Activated CD8-positive, alpha-beta memory T cell treated with anti-CD3 and anti-CD28 coated beads for 1 hour (primary cell): ENCODE measurements at places on chromosomes 1 and 21.

- no peak for DNase-seq
Observed at GRCh38 chr1:9628541-9629444, 22.7 kb upstream of the PIK3CD start.

GRCh38 chr1:33178836-33179439, 2.9 kb downstream of the TRIM62 start:
- no peak for DNase-seq

- no peak for DNase-seq
Observed at GRCh38 chr1:87642581-87643221, 314.0 kb downstream of the LMO4 start.

DNA sequence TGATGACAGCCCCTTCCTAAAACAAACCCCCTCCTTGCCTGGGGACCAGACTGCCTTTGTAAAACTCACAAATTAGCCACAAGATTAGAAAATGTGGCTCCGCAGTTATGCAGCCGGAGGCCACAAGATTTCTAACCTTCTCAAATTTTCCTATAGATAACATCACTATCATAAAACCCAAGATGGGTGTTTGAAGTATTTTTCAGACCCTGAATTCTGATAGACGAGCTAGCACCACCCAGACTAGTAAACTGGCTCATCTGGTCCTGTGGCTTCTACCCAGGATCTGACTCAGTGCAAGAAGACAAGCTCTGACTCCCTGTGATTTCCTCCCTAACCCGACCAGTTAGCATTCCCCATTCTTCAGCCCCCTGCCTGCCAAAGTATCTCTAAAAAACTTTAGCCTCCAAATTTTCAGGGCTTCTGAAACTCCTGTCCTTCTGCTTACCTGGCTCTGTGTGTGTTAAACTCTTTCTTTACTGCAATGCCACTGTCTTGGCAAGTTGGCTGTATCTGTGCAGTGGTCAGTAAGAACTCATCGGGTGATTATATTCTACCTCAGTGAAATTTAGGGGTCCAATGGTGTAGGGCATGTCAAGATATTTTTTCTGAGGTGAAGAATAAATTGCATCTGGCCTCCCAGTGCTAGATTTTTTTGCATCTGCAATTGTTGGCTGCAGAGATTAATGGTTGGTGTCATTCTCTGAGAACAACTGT, 102.1 kb downstream of the S1PR1 start:
- DNase-seq: no peak

DNA sequence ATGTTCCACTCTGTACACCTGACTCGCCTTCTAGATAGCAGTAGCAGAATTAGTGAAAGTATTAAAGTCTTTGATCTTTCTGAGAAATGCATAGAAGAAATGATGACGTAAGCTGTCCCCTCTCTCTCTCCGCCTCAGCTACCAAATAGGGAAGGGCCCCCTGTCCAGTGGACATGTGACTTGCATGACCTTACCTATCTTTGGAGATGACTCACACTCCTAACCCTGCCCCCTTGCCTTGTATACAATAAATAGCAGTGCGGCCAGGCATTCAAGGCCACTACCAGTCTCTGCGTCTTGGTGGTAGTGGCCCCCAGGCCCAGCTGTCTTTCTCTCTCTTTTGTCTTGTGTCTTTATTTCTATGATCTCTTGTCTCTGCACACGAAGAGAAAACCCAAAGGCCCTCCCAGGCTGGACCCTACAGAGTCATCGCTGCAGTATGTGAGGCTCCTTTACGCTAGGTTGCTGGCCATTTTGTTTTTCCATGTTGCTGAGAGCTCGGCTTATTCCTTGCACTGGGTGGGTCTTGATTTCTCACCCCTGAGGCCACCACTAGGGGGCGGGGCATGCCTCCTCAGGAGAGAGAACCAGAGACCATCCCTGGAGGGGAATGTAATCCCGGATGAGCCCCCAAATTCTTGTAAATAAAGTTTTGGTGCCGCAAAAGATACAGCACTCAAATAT, 16.0 kb upstream of the ZBTB8B start:
- no peak for DNase-seq

DNA sequence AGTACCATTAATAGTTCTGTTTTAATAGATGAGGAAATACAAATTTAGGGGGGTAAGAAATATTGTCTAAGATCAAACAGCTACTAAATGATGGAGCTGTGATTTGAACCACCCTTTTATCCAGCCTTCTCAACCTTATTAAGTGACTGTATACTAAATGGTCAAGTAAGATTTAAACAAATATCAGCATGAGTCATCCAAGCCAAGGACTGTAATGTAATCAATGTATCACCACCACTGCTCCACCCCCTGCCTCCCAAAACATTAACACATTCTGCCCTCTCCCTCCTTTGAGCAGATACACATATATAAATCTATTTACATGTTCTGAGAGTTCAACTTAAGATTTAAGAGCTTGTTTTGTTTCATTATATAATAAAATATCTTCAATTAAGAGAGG, 58.9 kb downstream of the LRRC40 start:
- no peak for DNase-seq
